Stimulated activated CD4-positive, alpha-beta T cell treated with anti-CD3 and anti-CD28 coated beads, Interleukin-4, amount 100 ng/mL, for 48 hours (primary cell): ENCODE measurements at places on chromosomes 1 and 21.

DNA sequence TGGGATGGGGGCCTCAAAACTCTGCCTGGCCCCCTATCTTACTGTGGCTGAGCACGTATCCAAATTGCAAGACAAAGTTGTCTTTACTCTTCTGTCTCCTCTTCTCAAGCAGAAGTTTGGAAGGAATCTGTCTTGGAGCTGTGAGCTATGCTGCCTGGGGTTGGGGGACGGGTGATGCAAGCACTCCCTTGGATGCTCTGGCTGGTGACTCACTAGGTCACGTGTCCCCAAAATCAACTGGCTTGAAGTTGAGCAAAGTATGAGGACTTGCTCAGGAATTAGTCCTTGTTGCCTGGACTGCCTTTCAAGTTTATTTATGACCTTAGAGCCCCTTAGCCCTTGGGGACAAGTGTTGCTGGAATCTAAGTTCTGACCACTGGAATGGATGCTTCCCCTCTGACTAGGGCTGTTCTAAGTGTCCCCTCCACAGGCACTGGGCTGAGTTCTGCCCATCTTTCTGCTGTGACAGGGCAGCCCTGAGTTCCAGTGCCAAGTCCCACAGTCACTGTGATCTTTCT, 269.5 kb downstream of the HHAT start:
- DNase-seq = no peak

DNA sequence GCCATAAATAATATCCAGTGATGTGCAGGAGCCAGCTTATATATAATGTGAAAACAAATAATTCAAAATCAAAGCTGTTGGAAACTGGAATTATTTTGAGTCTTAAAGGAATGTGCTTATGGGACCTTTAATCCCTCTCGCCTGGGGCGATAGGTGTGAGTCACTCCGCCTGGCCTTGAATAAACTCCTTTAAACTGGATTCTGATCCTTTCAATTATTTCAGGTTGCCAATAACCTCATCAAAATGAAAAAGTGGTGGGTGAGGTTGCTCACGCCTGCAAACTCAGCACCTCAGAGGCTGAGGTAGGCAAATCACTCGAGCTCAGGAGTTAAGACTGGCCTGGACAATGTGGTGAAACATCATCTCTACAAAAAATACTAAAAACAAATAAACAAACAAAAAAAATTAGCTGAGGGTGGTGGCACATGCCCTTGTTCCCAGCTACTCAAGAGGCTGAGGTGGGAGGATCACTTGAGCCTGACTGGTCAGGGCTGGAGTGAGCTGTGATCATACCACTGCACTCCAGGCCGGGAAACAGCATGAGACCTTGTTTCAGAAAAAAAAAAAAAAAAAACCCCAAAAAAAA, 11.4 kb upstream of the SLC2A5 start:
- DNase-seq = no peak

DNA sequence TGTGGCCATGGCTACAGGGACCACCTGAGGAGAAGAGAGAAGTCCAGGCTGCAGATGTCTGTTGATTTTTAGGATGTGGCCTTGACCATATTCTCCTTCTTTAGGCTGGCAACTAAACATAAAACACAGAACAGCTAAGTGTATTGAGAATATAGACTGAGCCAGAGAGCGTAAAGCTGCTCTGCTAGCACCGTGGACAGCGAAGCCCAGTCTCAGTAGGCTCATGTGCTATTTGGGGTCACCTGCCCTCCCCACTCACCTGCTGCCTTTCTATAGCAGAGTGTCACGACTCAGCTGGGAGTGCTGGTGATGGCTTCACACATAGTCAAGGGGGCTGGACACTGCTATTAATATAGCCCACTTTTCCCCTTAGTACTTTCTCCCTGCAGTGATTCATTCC, 278.5 kb downstream of the KCNH1 start:
- no peak for DNase-seq

DNA sequence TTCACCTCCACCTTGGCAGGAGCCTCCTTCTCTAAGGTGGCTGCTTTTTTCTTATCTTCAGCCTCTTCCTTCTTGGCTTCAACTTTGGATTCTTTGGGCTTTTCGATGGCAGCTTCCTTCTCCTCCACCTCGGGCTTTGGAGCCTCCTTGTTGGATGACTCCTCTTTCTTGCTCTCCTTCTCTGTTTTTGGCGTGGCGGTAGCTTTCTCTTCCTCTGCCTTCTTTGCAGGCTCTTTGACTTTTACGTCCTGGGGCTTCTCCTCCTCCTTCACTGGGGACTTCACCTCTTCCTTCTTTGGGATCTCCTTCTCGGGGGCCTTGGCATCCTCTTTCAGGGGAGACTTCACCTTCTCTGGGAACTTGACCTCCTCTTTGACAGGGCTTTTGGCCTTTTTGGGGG, 13.9 kb upstream of the CD2 start:
- DNase-seq = no peak

DNA sequence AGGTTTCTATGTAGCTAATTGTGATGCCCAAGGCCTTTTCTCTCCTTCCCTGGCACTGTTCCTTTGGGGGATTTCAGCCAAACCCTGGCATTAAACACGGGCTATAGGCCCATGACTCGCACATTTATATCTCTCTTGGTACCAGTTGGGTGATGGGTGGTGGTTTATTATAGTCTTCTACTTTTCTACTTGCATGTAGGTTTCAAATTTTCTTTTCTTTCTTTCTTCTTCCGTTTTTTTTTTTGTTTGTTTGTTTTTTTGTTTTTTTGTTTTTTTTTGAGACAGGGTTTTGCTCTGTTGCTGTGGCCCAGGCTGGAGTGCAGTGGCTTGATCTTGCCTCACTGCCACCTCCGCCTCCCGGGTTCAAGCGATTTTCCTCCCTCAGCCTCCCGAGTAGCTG, 1.1 kb downstream of the IL10RB start:
- DNase-seq = no peak

DNA sequence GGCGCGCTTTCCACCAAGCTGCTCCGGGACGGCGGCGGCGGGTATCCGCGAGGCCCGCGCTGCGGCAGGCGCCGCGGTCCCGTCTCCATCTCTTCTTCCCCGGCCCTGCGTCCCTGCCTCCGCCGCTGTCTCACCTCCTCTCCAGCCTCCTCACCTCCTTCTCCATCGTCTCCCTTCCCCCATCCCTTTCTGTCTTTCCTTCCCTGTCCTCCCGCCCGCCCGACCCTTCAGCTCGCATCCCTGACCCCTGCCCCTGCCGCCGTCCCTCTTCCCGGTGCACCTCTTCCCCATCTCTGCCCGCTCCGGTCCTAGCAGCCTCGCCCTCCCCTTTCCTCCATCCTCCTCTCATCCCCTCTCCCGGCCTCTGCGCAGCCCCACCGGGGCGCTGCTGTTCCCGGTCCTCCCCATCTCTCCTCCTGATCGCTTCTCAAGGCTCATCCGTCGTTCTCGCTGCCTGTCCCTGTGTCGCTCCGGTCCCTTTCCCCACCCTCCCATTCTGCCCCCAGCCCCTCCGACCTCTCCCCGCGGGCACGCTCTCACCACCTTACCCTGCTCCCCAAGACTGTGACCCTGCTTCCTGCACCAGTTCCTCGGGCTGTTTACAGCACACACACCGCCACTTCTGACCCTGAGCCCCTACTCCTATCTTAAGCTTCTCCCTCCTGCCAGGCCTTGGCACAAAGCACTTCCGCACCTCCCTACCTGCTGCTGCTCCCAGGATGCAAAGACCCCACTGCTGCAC, 760 bp upstream of the NPHP4 start:
- no peak for DNase-seq

GRCh38 chr1:154344977-154345837, 19.9 kb downstream of the ATP8B2 start:
- peak; percentile 74 for DNase-seq

GRCh38 chr1:3898994-3899753, 898 bp downstream of the C1orf174 start:
- no peak for DNase-seq

DNA sequence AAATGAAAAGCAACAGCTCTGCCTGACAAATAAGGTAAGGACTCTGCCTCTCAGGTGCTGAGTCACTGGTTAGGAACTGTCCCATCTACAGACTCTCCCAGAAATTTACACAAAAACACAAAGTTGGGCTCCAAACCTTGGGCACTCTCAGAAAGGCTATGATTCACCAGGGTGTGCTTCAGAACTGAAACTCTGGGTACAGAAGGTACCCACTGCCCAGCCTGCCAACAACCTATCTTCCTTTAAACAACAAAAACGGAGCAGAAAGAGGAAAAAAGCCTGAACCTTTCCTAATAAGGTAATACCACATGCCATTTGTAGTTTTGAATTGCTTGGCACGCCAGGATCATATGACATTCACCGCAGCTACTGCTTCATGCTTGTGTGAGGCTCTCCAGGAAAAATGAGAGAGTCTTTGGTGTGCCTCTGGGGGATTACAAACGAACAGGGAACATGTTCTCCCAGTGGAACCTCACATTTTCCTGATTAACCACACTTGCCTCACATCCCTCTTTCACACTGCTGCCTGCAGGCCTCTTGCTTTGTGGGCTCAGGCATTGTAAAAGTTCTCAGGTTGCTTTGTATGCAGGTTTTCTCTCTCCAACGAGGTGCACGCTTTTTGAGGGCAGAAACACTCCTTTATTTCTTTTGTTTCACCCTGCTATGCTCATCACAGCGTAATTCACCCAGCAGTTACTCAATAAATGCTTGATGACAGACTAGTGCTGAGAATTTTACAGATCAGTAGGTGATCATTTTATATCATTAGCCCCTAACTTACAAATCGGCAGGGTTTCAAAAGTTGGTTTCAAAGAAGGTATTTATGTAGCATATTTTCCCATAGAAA, 65.1 kb downstream of the GADD45A start:
- no peak for DNase-seq

GRCh38 chr1:18057623-18058022, 50.0 kb upstream of the IGSF21 start:
- DNase-seq = no peak

GRCh38 chr1:62536865-62537264, 60.5 kb upstream of the ANGPTL3 start:
- no peak for DNase-seq

- no peak for DNase-seq
Measured at GRCh38 chr1:145845144-145845513, 301 bp upstream of the NUDT17 start.

DNA sequence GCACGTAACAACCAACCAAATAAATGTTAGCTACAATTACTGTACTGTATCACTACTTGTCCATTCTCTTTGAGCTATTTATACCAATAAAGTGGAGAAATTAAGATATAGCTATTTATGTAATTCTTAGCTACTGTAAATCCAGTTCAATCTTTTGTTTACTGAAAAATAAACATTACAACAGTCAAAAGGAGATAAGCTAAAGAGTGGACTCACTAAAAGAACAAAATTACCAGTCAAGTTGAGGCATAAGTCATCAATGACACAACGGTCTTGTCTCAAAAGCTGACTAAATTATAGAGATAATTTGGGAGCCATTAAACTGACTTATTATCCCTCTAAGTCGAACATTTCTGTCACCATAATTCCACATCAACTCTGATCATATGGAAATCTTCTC, 22.5 kb downstream of the TGFBR3 start:
- no peak for DNase-seq

DNA sequence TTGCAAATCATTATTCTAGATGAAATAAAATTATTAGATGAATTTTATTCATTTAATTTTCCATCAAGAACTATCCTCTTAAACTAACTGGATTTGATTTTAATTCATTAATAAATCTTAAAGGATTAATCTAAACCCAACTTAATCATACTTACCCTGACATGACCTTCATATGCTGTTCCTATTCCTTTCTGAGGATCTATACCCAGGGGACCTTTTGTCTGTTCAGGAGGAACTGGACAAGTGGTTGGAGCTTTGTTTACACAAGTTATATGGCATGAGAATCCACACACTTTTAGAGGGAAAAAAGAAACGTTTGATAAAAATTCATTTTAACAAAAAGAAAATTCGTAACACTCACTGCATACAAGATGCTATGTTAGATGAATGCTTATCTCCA, 95.2 kb downstream of the COQ8A start:
- no peak for DNase-seq

GRCh38 chr1:228000416-228000815, 6.4 kb upstream of the WNT3A start:
- no peak for DNase-seq

DNA sequence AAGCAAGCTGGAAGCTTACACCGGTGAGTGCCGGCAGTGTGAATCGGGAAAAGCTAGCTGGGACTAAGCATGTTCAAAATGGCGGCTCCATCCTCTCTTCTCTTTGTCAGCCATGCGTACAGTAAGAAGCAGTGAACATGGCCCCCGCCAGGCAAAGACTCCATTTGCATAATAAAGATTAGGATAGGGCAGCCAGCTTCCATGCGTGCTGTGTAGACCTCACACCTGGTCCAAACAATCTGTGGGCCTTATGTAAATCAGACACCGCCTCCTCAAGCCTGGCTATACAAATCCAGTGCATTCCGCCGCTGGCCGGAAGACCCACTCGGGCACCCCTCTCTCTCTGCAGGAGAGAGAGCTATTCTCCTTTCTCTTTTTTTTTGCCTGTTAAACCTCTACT, 150.3 kb downstream of the TIAM1 start:
- no peak for DNase-seq

GRCh38 chr1:1517973-1518620, 6.1 kb downstream of the ATAD3A start:
- DNase-seq = no peak

GRCh38 chr1:178933105-178933561, 62.3 kb upstream of the ANGPTL1 start:
- DNase-seq = no peak

DNA sequence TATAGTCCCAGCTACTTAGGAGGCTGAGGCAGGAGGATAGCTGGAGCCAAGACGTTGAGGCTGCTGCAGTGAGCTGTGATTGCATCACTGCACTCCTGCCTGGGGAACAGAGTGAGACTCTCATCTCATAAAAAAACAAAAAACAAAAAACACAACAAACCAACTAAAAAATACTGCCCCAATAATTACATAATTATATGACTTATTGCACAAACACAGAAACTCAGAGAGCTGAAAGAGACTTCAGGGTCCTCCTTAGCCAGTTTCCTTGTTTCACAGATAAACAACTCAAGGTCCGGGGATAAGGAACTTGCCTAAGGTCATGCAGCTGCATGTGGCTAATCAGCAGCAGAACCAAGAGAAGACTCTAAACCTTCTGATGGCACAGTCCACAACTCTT, 11.9 kb downstream of the EXTL2 start:
- DNase-seq = no peak

DNA sequence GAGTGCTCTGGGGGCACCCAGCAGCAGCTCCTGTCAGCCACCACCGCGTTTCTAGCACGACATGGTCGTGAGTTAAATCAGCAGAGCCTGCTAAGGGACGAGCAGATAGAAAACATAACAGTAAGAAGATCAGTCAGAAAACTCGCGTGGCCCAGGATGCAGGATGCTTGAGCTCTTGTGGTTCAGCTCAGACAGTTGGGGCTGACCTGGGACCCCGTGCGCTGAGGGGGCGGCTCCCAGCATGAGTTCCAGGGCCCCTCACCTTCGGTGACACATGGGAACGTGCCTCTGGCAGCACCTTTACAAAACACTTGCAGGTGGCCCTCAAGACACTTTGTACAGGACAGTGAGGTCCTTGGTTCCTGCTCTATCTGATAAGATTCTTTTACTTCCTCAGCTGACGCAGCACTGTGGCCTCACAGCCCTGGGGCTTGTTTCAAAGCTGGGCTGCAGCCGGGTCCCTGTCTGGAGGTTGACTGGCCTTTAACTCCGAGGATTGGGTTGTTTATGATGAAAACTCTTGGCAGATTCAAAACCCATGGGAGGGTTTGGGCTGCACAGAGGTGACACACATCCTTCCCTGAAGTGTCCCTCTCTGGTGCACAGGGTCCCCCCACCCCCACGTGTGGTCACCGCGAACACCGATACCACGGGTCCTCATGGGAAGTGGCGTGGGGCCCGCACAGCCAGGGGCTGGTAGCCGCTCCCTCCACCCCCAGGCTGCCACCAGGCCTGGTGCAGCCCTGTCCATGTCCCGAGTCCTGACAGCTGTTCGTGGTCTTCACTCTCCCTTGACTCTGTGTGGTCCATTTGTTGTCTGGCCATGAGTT, 65.3 kb upstream of the COL6A1 start:
- no peak for DNase-seq
